Activated T-cell treated with anti-CD3 and anti-CD28 coated beads, Interleukin-2, amount 50 U/mL, for 48 hours (primary cell): ENCODE measurements at places on chromosomes 3 and 15.
A peak's percentile ranks its signal among the peaks of the same experiment; 100 is the strongest.

DNA sequence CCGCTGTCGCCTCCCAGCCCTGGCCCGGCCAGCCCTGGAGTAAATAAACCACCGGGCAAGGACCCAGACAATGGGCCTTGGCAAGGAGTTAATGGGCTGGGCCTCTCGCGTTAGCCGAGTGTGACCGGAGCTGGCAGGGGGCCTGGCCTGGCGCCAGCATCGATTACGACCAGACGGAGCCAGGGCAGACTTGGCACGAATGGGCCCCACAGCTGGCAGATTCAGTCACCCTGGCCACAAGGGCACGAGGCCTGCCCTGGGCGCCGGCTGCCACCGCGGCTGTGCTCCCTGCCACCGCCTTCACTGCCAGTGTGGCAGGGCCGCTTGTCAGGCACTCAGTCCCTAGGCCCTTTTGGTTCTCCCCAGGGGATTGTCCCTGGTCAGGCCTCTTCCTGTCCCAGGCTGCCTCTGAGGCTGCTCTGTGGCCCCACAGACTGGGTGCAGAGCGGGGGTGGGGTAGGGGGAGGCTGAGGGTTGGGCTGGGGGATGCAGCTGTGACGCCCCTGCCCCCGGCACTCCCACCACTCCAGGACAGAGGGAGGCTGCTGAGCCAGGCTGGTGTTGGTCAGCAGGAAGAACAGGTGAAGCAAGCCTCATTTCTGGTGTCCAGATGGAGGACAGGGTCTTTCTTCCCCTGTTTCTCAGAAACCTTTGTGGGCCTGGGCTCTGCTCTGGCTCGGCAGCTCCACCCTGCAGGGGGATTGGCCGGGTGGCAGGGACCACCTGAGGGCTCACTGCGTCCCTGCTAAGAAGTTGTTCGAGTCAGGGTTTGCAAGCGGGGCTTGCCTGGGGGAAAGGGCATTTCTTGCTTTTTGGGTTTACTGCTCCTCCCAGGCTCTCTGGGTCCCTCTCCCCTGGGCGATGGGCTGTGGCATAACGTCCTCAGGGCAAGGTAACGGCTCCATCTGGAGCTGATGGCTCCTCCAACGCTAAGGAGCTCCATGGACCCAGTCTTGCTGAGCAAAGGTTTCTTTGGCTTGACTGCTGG, 30.5 kb upstream of the SRP14 start:
- DNase-seq: no peak

DNA sequence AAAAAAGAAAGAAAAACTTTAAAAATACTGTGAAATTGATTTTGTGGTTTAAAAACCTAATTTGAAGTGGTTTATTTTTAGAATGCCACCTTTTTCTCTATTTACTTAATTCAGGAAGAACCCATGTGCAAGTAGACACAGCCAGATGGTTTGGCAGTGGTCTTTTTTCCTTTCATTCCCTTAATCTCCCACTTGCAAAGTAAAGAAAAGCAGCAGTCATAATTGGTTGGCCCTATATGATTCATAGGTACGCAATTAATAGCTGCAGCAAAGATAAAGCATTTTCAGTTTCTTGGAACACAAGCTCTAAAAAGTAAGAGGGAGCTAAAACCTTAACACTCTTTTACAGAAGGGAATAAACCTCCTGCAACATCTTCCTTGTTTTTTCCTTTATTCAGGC, 115.3 kb downstream of the MECOM start:
- DNase-seq: no peak

GRCh38 chr3:48112813-48113212, 75.4 kb downstream of the CDC25A start:
- DNase-seq: no peak

GRCh38 chr3:44132593-44132992, 109.1 kb upstream of the TOPAZ1 start:
- no peak for DNase-seq

DNA sequence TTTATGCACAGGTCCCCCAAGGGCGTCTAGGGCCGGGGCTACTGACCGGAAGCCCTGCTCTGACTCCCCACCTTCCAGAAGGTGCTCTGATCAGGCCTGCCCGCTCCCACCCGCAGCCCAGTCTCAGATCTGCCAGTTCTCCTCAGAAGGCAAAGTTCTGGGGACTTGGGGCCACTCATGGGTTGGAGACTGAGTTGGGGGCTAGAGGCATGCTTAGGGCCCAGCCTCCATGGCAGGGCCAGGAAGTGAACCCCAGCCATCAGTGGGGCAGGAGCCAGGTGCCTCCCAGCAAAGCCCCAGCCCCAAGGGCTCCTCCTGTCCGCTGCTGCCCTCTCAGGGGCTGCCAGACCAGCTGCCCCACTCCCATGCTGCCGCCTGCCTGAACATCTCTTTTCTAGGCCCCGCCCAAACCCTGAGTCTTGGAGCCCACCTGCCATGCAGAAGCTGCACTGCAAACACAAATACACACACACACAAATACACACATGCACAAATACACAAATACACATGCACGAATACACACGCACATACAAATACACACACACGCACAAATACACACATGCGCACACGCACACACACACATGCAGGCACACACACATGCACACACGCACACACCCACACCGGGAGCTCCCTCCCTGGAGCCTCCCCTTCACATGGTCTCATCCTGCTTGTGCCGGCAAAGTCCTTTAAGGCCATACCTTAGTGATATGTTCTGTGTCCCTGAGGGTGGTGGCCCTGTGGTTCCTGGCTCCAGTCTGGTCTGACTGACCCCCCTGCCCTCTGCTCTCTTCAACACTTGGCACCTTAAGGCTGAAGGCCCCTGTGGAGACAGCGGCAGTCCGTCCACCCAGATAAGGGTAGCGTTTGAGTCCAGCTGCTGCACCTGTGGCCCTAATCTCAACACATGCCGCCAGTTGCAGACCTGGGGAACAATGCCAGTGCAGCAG, 59.2 kb upstream of the KLF13 start:
- peak; percentile 17 for DNase-seq

DNA sequence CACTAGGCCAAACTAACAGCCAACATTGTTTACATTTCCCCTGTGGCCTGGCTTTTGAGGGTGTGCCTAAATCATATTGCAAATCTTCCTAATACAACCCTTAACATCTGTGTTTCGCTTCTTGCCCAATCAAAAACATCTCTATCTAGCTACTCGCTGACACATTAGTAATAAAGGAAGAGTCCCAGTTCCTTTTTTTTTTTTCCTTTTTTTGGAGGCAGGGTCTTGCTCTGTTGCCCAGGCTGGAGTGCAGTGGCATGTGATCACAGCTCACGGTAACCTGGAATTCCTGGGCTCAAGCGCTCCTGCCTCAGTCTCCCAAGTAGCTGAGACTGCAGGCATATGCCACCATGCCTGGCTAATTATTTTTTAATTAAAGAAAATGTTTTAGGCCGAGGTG, 2.1 kb upstream of the SRPRB start:
- no peak for DNase-seq
